ENCODE measurements at places on chromosomes 2 and 18. TPM values are rescaled to one million over a fixed set of nuclear protein-coding genes. Genes with fewer than 3 reads are reported as not detected.

MARCO gene
- not detected for total RNA-seq

ALMS1 gene
- 8.0 TPM for total RNA-seq

CNDP1 gene
- not detected for total RNA-seq

RGPD4 gene
- total RNA-seq = 0.07 TPM

ASPRV1 gene
- 0.20 TPM for total RNA-seq

FOXI3 gene
- 0.03 TPM for total RNA-seq

SCYGR4 gene
- total RNA-seq = not detected

WDR35 gene
- 15.0 TPM for total RNA-seq

NYAP2 gene
- not detected for total RNA-seq

TCF23 gene
- not detected for total RNA-seq

RALBP1 gene
- total RNA-seq = 25.1 TPM

NEB gene
- total RNA-seq = 0.35 TPM

GTF2A1L gene
- total RNA-seq = not detected

DCC gene
- not detected for total RNA-seq

C1QL2 gene
- 0.86 TPM for total RNA-seq

SMPD4 gene
- 83.6 TPM for total RNA-seq

Measured in A549 treated with dexamethasone at 1 μM for 4 hours (cell line).